ENCODE measurements at places on chromosomes 16 and 17.

GRCh38 chr16:56222474-56222997 lies 31.2 kb downstream of the GNAO1 start:
- no peak for DNase-seq

DNA sequence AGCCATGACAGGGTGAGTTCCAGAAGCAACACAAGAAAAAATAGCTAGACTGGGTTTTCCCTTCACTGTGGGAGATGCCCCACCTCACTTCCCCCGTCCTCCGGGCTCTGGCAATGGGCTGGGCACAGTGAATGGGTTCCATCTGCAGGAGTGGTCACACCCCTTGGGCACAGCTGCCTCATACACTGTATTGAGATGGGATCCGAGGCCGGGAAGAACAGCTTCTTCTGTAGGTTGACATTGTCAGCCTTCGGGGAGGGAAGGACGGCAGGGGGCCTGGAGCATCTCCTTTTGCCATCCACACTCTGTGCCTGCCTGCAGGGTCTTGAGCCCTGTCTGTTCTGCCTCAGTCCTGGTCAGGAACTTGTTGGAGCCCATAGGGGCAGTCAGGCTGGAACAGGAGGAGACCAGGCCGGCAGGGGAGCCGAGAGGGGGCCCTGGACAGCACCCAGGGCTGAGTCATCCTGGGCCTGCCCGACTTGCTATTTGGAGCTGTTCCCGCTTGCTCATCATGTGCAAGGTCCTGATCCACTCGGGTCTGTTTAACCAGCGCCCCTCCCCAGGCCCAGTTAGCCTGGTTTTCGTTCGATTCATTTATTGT lies 286.7 kb downstream of the SEC14L1 start:
- no peak for DNase-seq

DNA sequence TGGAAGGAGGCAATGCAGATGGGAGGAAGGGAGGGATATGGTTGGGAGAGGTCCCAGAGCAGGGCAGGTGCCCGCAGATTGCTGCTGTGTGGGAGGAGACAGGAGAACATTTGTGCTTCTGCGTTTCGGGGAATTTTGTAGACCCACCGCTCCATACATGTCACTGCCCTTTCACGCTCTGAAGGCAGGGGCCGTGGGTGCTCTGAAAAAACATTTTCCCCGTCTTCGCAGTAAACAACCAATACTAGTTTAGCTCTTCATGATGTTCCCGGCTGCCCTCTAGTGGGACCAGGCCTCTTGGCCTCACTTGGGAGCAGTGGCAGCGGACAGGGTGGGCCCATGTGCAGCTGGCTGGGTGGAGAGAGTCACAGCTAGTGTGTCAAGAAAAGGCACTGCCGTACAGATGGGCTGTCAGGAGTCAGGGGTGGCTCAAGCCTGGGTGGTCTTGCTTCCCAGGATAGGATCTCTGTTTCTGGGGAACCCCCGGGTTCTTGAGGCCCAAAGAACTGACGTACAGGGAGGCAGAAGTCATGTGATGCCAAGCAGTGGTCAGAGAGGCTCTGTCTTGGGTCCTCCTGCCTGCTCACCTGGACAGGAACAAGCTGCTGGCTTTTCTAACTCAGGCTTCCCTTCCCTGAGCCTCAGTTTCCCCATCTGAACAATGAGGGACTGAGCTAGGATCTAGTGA lies 46.5 kb upstream of the CPNE2 start:
- no peak for DNase-seq

DNA sequence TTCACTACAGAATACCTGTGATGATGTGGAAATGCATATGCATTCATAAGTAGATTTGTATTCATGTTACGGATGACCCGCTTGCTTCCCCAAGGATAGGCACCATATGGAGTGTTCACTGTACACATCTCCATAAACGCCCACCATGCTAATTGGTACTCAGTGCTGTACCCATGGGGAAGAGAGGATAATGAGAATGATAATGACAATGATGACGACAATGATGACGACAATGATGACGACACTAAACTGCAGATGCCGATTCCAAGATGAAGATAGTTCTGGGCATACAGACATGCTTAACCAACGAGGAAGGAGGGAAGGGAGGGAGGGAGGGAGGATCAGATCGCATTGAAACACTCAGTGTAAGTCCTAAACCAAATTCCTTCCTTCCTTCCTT lies 26.5 kb upstream of the ZFHX3 start:
- DNase-seq: no peak

DNA sequence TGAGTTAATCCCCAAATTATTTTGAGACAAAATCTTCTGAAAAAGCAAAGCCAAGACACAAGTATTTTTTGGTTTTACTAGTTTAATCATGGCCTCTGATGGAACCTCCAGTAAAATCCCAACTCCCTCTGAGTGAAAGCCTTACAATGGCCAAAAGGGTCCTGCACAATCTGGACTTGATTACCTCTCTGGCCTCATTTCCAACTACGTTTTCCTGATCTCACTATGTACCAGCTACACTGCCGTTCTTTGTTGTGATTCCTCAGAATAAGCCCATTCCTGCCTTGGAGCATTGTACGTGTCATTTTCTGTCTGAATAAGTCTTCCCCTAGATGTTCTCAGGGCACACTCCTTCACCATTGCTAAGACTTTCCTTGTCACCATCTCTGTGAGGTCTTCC lies 37.3 kb downstream of the SPOP start:
- DNase-seq: no peak

DNA sequence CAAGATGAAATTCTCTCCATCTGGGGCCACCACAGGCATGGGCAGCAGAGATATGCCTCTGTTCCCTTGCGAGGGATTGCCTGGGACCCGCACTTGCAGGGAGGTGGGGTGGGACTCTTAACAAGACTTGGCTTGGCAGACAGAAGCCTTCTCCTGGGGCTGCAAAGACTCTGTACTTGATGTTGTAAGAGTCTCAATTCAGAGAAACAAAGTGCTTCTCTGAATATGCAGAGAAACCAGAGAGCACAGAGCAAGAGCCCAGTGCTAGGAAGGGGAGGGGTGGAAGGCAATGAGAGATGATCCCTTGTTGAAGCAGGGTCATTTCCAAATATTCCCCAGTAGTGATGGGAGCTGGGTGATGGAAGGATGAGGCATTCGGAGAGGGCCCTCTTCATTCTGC lies 2.2 kb downstream of the MMP28 start:
- no peak for DNase-seq

- DNase-seq: no peak
These were observed 17.5 kb upstream of the IRF8 start for GRCh38 chr16:85881436-85881835.

GRCh38 chr16:14205666-14206065 lies 134.5 kb downstream of the MRTFB start:
- no peak for DNase-seq

DNA sequence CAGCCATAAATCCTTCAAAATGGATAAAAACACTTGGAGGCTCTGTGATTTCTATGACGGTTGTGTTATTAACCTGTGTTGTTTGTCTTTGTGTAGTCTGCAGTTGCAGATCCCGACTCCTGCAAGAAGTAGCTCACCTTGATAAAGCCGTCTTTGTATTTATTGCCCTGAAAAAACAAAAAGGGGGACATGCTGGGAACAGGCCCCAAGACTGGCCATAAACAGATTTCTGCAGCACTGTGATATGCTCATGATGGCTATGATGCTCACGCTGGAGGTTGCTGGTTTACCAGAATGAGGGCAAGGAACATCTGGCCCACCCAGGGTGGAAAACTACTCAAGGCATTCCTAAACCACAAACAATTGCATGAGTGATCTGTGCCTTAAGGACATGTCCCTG lies 71.0 kb downstream of the LGALS9 start:
- no peak for DNase-seq

DNA sequence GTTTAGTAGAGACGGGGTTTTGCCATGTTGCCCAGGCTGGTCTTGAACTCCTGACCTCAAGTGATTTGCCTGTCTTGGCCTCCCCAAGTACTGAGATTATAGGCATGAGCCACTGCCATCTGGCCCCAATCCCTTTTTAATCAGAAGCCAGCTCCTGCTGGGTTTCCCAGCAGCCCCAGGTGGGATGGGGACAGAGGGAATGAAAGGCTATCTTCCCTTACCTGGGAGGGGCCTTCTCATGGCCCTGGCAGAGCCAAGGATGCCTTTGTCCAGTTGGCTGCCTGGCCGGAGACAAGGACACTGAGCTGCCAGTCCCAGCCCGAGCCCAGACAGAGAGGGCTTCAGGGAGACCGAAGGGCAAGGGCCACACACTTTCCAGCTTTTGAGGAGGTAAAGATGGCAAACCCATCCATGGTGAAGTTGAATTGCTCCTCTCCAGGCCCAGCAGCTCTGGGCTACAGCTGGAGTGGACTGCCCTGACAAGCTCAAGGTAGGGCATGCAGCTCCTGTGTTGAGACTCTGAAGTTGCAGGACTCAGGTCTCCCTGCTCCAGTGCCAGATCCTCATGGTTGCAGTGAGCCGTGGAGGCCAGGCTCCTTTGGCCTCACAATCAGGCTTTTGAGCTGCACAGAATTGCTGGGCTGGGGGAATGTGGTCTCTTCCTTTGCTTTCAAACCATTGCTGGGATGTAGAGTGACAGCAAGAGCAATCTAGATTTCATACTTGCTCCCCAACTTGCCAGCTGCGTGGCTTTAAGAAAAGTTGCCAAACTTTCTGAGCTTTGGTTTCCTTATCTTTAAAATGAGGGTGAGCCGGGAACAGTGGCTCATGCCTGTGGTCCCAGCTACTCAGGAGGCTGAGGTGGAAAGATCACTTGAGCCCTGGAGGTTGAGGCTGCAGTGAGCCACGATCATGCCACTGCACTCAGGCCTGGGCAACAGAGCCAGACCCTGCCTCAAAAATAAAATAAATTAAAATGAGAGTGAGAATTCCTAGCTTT lies 44.5 kb upstream of the IL34 start:
- no peak for DNase-seq

GRCh38 chr17:46874906-46875305 lies 23.5 kb downstream of the WNT9B start:
- DNase-seq: no peak
